HuH-7.5 (cell line): ENCODE measurements at places on chromosomes 12 and 14.

DNA sequence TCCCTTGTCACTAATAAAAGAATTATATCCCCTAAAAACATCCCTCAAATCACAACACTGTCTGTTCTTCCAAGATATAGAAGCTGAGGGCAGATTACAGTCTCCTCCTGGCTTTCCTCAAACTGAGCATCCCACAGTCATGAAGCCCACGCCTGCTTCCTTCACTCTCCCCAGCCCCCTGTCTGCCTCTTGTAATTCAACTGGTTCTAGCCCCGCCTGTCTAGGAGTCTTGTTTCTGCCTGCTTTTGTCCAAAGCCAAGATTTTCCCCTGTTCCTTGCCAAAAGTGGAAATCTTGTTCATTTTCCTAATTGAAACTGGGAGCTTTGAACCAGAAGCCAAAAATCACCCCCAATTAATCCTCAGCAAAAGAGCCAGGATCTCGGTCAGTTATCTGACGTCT, 35.9 kb upstream of the PWP1 start:
- no peak for DNase-seq

DNA sequence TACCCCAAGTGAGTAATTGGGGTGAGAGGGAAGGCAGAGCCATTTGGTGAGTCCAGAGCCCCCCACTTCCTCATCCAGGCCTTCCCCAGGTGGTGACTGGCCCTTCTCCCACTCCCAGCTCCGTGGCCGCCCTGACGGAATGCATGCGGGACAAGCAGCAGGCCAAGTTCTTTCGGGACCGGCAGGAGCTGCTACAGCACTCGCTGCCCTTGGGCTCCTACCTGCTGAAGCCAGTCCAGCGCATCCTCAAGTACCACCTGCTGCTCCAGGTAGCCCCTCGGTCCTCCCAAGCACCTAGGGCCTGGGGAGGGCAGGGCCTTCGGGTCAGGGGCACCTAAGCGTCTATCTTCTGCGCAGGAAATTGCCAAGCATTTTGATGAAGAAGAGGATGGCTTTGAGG, 26.5 kb downstream of the PLEKHG3 start:
- DNase-seq, result no peak

DNA sequence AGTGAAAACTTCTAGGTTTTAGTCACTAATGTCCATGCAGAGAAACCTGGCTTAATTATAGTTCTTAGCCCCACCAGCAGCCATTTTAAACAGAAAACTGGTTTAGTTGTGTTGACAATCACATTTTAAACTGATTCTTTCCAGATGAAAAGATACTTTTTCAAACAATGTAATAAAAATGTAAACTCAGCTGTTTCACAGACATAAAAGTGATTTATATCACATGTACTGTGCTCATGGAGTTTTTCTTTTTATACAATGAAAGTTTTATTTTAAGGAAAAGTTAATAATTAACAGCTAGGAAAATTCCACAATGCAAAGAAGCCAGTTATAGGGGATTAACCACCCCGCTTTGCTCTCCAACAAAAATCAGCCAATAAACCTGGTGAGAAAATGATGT, 129.7 kb downstream of the PAX9 start:
- no peak for DNase-seq

DNA sequence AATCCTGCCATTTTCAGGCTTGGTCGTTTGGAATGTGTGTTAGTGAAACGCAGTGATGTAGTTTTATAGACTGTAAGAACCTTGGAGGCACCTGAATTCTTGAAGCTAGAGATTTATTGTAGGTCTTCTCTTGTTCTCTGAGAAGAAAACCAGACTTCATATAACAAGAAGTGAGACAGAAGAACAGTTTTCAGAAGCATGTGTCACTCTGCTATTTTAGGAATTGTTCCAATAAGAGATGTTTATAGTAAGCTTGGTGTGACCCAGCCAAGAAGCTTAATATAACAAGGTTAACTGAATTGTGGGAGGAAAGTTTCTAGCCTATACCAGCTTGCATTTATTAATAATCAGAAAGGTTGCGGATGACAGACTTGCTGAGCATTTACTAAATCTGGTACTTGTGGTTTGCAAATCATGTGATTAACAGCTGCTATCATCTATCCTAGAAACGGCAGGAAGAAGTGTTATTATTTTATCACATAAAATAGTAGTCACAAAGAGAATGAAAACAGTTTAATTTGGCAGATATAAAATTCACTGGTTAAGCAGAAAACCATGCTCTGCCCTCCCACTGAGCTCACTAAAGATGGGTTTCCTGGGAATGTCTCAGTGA, 49.2 kb upstream of the BCAT1 start:
- no peak for DNase-seq

- DNase-seq, result no peak
Measured at GRCh38 chr12:75603475-75603874, 92.1 kb upstream of the KRR1 start.

GRCh38 chr12:84974155-84974815, 61.7 kb upstream of the SLC6A15 start:
- no peak for DNase-seq

DNA sequence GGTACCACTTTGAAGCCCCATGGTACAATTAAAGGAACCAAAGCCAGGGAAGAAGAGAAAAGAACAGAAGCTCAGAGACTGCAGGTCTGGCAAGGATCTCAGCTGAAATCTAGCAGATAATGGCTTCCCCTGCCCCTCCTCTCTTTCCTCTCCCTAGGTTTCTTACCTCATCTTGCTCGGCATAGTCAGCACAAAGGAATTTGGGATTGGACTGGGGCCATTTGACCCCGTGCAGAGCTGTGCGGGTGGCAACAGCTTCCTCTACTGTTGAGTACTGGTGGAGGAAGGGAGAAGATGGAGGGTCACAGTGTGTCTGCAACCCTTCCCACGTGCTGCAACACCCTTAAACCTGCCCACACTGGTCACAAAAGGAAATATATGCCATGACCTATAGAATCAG, 4.7 kb upstream of the CDH24 start:
- DNase-seq, result peak; percentile 82

- DNase-seq, result no peak
Measured at GRCh38 chr12:38639625-38640024, 265.8 kb downstream of the CPNE8 start.

GRCh38 chr12:26128168-26128567, 3.3 kb upstream of the BHLHE41 start:
- no peak for DNase-seq

DNA sequence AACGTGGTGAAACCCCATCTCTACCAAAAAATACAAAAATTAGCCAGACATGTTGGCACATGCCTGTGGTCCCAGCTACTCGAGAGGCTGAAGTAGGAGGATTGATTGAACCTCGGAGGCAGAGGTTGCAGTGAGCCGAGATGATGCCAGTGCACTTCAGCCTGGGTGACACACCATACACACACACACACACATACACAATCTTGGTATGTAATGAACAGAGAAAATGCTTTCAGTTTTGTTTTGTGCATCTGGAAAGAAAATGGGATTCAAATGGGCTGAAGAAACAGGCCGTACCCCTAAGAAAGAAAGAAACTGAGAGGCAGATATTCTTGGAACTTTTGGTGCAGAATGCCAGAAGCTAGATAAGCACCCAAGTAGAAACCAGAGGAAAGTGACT, 107.2 kb downstream of the PDE3A start:
- no peak for DNase-seq

- no peak for DNase-seq
Measured at GRCh38 chr14:48614003-48614402, 938.6 kb upstream of the MDGA2 start.

- DNase-seq, result no peak
Measured at GRCh38 chr12:28027947-28028724, 55.6 kb upstream of the PTHLH start.

- no peak for DNase-seq
Measured at GRCh38 chr12:127690161-127690560, 576.8 kb upstream of the TMEM132C start.
